NCI-H446 (cell line): ENCODE measurements at places on chromosomes 13 and 19.
A peak's percentile ranks its signal among the peaks of the same experiment; 100 is the strongest.

DNA sequence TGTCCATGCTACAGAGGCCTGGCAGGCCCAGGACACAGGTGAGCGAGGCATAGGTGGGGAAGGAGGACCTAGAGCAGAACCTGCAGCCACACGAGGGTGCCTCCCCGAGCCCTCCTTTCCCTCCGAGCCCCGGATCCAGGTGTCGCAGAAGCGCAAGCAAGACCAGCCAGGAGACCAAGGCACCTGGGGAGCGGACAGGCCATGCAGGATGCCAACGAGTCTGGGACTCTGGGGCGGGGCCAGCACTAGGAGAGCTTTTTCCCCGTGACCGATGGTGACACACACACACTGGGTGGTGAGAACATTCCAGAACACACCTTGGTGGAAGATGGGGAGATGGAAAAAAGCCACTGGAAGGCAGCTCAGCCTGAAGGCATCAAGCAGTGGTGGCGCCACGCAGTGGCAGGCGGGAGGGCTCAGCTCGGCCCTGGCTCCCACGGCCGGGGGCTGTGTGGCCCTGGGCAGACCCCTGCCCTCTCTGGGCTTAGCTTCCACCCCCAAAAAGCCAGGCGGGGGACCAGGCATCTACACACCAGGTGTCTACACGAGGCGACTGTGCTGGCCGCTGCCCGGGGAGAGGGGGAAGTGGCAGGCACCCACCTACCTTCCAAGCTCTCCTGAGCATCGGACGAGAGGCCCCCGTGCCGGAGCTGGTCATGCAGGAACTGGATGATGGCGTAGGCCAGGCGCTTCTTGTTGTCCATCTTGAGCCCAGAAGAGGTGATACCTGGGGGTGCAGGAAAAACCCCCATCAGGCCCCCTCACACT is 14.5 kb downstream of the SGTA start:
- DNase-seq, result no peak

DNA sequence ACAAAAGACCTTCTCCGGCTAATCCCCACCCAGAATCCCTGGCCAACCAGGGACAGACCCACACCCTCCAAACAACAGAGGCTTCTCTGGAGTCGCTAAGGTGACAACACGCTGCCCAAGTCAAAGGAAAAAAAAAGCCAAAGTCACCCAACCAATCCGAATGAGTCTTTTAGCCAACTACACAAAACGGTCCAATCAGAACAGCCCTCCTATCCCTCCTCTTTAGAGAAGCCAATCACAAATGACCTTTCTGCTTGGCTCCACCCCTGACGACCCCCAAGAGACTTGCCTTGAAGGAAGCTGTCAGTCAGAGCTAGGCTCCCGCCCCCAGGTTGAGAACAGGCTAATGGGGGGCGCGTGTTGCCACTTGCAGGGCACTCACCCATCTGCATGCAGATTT is 6.6 kb upstream of the FBXW9 start:
- peak; percentile 47 for DNase-seq

DNA sequence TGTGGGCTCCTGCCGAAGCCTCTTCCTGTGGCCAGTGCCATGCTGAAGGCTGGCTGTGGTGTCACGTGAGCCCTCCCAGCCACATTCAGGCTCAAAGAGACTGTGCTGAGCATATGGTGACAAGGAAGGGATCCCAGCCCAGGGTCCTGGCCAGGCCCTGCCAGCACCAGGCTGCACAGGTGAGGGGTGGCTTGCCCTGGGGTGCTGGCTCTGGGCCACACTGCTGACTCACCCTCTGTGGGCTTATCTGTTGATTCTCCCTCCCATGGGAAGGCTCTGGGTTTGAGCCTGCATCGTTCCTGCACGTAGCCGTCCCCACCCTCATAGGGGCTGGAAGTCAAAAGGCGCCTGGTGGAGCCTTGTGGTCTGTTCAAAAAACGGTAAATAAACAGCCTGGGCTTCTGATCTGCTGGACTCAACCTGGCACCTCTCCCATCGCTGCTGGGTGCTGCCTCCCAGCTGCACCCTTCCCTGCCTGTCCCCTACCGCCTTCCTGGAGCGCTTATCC is 31.1 kb downstream of the DNM2 start:
- peak; percentile 72 for DNase-seq

- no peak for DNase-seq
Observed at GRCh38 chr13:94053986-94054593, 425.4 kb downstream of the DCT start.

DNA sequence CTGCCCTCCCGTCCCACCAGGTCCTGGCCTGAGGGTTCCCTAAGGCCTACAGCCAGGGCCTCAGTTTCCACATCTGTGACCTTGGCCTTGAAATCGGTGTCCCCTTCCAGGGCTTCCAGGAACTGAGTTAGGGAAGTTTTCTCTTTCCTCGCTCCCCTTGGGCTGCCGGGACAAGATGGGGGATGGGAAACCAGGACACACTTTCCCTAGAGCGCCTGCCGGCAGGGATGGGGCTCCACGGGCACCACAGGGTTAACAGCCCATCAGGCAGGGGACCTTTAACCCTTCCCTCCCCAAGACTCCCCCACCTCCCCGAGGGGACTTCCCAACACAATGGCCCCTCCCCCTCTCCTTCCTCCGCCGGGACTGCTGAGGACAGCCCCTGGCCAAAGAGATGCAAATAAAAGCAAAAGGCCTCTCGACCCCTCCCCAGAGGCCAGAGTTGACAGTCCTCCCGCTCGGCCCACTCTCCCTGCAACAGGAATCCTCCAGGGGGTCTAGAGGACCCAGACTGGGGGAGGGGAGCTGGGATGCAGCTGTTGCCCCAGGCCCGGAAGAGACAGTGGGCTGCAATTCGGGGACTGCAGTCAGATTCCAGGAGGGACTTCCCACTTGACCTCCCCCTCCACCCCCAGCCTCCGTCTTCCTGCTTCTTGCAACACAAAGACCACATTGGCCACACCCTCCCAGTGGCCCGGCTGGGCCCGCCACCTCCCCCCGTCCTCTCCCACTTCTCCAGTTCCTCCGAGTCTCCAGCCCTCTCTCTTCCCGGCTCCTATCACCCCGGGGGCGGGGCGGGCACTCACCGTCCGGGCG is 3.4 kb downstream of the BBC3 start:
- peak; percentile 37 for DNase-seq

DNA sequence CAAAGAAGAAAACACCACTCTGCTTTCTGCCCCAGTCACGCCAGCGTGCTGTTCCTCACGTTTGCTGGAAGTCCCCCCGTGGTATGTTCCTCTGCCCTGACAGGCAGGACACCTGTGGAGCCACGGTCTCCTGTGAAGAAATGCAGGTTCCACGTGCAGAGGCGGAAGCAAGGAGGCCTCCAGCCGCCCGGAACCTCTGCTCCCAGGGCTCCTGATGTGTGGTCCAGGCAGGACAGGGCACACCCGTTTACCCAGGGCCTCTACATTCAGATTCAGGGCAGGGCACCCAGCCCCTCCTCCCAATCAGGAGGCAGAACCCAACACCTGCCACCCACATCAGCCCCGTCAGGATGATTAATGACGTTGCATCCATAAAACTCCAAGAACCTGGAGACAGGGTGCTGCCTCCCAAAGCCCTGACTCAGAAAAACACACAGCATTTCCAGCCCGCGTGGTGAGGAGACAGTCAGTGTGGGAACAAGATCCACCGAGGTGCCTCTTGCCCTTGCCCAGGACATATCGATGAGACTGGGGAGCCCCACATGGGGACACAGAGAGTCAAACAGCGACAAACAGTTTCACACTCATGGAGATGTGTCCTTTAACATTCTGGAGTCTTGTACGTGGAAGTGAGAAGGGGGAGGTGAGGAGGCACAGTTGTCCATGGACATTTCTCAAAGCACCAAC is 76.2 kb downstream of the COL4A1 start:
- no peak for DNase-seq
